ENCODE measurements at places on chromosomes 1 and 21.
A peak's percentile ranks its signal among the peaks of the same experiment; 100 is the strongest.

DNA sequence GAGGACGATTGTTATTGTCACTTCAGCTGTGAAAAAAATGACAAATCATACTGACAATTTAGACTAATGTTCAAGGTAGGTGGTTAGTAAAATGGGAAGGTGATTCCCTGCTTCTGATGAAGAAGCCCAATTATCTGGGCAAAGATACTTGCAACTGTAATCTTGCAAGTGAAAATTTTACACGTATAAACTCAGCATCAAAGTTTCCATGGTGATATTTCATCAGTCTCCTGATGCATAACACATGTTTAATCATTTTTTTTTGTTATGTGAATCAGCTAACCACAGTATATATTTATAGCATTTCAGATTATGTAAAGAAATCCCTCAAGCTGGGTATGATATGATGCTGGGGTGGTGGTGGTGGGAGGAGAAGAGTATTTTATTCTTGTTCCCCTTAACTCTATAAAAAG is 16.4 kb upstream of the KCNK1 start:
- DNase-seq = peak; percentile 44

DNA sequence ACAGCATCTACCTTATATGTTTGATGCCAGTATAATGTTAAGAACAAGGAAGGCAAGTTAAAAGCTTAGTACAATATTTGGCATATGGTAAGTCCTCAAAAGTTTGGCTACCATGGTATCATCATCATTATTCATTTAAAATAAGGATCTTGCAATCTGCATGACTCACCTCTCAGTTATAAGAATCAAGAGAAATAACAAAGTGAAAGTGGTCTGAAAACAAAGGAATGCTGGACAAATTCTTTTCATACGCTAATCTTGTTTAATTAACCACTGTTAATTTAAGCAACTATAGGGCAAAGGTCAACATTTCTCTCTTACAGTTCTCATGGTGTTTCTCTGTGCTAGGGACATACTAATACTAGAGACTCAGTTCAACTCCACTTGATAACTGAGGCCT is 13.0 kb upstream of the CLDN19 start:
- peak; percentile 58 for DNase-seq

DNA sequence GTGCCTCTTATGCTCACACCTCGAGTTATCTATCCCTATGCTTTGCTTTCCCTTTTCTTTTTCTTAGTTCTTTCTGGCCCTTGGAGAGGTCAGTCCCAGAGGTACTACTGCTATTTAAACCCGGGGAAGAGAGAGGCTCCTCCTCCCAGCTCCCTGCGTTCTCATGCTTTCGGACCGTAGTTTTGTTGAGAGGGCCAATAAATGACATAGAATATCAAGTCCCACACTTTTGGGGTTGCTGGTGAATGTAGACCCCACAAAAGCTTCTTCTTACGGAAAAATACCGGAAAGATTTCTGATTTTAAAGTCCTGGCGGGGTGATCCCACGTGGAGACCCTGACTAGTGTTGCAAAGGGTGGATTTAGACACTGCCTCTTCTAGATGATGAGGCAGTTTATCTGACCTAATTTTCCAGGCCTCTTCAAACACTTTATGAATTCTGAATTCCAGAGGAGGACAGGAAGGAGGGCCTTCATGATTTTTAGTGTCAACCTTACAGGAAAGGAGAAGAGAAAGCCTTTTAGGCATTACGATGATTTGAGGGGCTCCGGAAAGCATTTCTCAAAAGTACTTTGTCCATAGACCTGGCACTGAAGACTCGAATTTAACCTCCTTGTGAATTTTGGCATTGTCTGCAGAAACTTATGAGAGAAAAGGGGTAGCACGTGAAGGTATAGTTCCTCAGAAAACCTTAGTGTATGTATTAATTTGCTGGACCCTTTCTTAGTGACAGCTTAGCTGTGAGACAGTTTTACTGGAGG is 694 bp downstream of the TMEM167B start:
- peak; percentile 53 for DNase-seq

DNA sequence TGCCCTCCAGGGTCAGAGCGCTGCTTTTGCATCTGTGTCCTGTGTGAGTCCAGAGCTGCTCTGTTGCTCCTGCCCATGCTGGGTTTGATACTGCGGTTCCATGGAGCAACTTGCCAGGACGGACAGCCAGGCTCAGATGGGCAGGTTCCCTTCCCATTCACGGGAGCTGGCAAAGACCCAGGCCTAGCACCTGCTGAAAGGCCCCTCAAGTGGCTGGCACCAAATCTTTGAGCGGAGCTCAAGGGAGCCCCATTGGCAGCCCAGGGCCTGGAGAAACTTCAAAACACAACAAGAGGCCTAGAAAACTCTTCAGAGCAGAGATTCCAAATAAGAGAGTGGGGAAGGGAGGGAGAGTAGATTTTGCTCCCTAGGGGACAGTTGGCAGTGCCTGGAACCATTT is 97.2 kb downstream of the ACTL8 start:
- no peak for DNase-seq

DNA sequence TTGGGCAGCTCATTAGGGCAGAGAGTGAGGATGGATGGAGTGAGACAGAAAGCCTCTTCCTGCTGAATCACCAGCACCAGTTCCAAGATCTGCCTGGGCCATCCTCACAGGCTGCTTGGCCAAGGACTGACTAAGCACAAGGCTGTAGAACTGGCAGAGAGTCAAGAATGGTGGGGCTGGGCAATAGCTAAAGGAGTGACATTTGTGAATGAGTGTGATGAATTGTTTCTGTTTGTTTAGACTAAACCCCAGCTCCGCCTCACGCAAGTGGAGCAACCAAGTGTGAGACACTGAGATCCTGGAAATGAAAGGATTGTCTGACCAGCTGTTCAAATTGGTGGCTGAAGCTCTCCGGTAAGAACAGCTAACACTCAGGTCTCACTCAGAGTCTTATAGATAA is 38.6 kb downstream of the BRINP2 start:
- DNase-seq = peak; percentile 99

DNA sequence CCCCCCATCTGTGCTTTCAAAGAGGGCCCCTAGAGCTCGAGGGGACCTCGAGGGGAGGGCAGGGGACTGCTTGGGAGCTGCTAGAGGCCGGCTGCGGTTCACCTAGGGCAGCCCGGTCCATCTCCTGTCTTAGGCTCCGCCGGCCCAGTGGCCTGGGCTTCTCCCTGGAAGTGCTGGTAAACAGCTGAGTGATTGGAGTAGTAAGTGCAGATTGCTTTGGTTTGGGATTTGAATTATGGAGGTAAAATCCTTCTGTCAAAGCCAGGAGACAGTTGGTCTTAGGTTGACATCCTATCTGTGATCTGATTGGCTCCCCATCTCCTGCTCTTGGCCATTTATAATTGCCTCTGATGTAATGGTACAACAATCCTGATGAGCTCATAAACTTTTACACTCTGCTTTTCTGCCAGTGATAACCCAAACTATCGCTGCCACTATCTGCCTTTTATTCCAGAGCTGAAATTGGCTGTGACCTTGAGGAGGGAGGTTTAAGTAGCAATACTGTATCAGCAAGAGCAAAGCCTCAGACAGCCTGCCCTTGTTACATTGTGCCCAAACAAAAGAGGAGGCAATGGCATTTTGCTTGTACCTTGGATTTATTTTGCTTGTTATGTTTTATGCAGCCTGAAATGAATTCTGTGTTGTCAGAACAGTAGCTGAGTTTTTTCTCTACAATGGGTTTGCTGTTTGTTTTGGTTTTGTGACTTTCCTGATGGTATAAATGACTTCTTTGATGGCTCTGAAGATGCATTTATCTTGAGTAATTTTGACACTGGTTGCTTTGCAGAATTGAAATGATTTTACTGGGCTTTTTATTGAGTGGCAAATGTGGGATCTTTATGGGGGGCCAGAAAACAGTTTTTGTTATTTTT is 2.4 kb downstream of the ARID1A start:
- DNase-seq = peak; percentile 98

DNA sequence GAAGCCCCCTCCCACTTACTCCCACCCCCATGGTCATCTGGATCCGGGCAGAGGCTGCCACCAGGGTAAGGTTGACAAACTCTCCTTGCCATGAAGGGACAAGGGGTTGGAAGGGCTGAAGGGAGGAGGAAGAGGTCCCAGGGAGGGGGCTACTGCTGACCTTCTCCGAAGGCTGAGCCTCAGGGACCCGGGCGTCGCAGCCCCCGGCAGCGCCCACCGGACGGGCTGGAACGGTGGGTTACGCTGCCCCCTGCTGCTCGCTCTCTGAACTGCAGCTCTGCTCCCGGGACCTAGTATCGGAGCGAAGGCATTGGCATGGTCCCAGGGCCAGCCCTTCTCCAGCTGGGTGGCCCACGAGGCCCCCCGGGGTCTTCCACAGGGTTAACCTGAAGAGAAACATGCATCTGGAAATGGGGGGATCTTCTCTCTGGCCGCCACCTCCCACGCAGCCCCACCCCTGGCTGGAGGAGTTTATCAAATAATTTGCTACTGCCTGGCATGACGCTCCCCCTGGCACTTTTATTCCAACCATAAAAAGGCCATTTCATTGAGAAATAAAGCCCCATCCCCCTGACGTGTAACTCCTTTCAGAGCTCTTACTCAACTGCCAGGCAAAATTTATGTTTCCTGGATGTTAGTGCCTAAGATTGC is 70.4 kb upstream of the TARDBP start:
- DNase-seq = no peak

- DNase-seq = no peak
Measured at GRCh38 chr1:224774378-224774777, 155.1 kb upstream of the DNAH14 start.

DNA sequence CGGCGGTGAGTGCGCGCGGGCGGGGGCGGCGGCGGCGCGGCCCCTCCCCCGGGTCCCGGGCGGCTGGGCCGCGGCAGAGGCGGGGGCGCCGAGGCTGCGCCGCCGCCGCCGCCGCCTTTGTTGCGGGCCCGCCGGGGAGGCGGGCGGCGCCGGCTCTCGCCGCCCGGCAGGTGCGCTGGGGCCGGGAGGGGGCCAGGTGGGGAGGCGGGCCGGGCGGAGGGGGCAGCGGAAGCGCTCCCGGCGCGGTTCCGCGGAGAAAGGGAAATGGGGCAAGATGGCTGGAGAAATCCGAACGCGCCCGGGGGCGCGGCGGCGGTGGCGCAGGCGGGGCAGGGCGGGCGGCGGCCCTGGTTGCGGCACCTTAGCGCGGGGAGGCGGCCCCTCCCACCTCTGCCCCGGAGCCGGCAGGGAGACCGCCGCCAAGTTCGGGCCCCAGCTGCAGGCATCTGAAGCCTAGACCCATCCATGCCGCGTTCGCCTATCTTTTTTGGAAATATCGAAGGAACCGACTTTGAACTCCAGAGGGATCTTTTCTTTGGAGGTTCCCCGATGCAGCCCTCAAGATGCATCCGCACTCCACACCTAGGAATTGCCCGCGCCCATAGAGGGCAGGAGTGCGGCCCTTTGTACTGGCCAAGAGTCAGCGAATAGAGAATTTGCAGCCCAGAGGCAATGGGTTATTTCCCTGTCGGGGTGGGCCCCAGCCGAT is 479 bp downstream of the POGK start:
- DNase-seq = peak; percentile 6

DNA sequence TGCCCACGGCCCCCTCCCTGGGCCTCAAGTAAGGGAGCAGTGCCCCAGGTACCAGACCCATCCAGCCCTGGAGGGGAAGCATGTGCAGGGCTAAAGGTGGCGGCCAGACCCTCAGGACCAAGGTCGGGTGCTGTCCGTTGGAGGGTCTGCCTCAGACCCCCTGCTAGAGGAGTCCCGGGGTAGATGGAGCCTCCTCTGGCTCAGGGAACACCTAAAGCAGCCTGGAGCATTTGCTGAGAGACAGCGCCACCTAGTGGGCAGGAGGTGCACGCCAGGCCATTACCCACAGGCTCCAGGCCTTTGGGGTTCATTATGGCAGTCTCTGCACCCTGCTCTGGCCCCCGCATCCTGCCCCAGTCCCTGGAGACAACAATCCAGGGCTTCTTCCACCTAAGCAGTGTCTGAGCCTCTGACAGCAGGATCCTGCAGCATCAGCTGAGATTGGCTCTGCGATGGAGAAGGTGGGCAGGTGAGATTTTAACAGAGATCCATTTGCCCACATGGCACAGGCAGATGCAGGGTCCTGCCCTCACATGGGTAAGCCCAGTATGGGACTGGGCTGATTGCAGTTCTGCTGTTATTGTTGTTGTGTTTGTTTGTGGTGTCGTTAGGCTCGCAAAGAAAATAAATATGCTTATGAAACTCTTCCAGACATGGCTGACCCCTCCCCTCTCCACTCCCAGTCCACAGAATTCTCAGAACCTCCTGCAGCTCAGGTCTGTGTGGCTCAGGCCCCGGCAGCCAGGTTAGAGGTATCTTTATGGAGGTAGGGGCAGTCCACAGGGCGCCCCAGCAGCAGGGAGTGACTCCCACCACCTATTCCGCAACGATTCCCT is 42.4 kb downstream of the CTNNBIP1 start:
- DNase-seq = no peak

DNA sequence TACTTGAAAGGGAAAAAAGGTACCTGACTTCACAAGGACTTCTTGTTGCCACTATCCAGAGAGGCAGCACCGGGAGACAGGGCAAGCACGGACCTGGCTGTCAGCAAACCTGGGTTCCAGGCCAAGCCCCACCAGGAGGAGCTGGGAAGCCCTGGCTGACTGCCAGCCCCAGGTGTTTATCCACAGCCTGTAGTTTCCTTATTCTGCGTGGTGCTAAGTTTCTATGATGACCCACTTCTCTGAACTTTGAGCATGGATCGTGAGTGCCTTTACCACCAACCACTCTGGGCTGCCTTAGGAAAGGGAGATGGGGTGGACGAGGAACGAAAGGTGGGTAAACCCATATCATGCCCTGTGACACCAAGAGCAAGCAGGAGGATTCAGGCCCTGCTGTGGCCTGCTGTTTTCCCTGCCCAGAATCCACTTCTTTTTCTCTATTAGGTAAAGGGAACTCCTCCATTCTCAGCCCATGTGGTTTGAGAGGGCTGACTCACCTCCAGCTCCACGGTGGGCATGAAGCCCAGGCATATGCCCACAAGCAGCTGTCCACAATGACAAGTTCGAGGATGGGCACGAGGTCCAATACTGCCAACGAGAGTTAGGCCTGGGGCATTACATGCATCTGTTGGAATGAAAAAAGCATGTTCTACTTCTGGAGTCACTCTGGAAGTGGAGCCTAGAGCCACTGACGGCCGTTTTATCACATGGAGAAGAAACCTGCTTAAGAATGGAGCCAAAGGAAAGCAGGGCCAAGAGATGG is 20.3 kb downstream of the TSPAN2 start:
- peak; percentile 74 for DNase-seq

- DNase-seq = no peak
Measured at GRCh38 chr1:186104459-186104858, 270.6 kb downstream of the TPR start.

GRCh38 chr1:84010136-84010535 is 11.2 kb upstream of the TTLL7 start:
- DNase-seq = no peak

GRCh38 chr1:11027316-11027715 is 14.9 kb downstream of the TARDBP start:
- no peak for DNase-seq

GRCh38 chr1:60620087-60620486 is 462.3 kb upstream of the NFIA start:
- DNase-seq = no peak

- DNase-seq = peak; percentile 79
Measured at GRCh38 chr1:228830954-228831481, 95.7 kb downstream of the RHOU start.

- DNase-seq = peak; percentile 89
Measured at GRCh38 chr1:156233426-156234127, 8.4 kb upstream of the BGLAP start.
